ENCODE measurements at places on chromosomes 5 and 9. TPM values are rescaled to one million over a fixed set of nuclear protein-coding genes. Genes with fewer than 3 reads are reported as not detected.

The PRLR gene
- 2.4 TPM for total RNA-seq

The FBN2 gene
- total RNA-seq, result 1.4 TPM

The ECPAS gene
- 120 TPM for total RNA-seq

The FAM78A gene
- 6.3 TPM for total RNA-seq

The HMMR gene
- 0.32 TPM for total RNA-seq

The INSL6 gene
- not detected for total RNA-seq

The ZNF189 gene
- 21.6 TPM for total RNA-seq

DNA sequence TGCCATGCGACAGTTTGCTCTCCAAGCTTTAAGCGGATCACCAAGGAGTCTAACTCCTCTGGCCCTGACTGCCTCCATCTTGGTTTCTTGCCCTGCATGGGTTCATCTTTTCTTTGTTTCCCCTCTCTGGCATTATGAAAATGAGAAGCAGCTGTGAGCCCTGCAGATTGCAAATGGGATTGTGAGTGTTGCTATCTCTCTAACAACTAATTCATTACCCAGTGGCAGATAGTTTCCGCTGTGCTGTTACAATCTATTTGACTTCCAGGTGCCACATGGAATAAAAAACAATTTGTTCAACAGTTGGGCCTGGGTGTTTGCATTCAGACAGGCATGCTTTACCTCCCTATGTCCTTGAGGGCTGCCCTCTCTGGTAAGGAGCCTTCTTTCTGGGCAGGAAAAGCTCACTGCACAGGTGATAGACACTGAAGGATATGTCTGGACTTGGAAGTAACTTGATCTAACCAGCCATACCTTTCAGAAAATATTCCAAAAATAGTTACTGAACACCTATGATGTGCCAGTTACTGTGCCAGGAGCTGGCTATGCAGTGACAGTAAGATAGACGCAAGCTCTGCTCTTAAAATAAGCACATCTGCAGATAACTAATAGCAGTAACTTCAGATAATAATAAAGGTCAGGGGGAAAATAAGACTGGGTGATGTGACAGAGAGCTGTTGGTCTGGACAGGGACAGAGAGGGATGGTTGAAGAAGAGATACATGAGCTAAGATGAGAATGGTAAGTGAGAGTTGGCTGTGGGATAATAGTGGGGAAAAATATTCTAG lies 40.1 kb downstream of the GRIA1 start:
- DNase-seq, result no peak

DNA sequence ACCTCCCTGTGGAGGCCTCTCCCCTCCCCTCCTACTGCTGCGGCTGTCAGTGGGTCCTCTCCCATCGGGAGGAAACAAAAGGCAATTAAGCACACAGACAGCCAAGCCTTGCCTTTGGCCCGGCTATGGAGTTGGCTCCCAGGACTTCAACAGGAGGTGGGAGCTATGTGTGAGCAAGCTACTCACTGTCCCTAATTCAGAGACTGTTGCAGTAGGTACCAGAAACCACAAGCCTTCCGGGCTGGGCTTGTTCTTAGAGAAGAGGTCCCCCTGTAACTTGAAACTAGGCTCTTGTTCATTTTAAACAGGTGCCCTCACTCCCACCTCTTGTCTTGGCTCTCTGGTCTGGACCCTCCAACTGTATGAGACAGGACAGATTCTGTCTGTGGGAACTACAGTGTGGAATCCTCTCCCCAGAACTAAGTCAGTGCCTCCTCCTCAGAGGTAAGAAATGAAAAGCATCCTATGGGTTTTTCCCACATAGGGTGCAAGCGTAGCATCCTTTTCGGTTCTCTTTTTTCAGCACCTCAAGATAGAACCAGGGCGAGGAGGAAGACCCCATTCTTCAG lies 561.1 kb downstream of the EBF1 start:
- DNase-seq, result no peak

- DNase-seq, result no peak
These were observed at the start of gene MCC for GRCh38 chr5:113487781-113488644. MCC (minus strand) TSS chr5:113488453.

DNA sequence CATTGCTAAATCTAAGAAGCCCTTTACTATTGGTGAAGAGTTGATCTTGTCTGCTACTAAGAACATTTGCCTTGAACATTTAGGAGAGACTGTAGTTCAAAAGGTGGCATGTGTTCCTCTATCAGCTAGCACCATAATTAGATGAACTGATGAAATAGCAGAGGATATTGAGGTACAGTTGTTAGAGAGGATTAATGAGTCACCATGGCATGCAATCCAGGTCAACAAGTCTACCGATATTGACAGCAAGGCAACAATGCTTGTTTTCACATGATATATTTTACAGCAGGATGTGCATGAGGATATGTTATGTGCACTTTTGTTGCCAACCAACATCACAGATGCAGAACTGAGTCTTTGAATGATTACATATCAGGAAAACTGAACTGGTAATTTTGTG lies 134.3 kb upstream of the CDH9 start:
- no peak for DNase-seq

DNA sequence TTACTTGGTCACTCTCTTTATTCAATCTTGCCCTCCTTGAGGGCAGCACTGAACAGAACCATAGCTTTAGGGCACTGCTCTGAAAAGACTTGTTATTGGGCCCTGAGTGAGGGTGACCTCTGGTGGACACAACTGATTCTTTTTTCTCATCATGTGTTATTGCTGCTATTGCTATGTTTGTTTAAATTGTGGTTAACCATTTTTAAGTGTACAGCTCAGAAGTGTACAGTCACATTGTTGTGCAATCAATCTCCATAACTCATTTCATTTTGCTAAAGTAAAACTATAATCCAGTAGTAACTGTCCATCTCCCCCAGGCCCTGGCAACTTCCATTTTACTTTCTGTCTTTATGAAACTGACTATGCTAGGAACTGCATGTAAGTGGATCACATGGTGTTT lies 351.1 kb upstream of the RIOK2 start:
- no peak for DNase-seq

DNA sequence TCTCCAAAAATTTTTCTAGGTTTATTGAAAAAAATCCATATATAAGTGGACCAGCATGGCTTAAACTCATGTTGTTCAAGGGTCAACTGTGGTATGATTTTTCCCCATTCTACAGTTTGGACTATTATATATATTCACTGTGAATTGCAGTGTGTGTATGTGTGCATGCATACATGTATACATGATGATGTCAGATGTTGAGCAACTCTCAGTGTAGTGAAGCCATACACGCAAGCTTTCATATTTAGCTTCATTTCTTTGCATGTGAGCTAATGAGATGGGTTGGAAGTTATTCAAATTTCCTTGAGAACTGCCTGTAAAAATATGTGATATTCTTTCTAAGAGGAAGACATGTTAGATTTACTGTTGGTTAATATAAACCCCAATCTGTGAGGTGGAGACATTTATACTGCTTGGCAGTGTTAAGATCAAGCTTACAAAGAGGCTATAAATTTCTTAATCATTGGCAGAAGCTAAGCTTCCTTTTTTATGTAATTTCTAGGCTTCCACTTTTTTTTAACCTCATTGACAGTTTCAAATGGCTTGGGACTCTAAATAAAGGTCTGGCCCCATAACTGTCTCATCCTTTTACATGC lies 134.8 kb downstream of the GABRG2 start:
- DNase-seq, result no peak

DNA sequence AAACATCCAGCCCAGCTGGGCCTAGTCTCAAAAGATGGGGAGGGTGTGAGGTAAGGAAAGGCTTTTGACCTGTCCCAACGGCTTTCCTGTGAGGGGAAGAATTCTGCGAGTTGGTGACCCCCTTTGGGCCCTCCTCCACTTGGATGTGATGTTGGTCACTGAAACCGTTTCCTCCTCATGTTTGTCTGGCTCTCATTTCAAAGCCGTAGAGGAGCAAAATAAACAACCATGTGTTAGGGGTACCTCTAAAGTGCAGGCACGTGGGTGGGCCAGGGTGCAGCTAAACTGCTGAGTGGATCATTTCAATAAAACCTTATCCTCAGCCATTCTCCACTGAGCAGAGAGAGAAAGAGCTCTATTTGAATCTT lies 84.3 kb upstream of the MELK start:
- no peak for DNase-seq

DNA sequence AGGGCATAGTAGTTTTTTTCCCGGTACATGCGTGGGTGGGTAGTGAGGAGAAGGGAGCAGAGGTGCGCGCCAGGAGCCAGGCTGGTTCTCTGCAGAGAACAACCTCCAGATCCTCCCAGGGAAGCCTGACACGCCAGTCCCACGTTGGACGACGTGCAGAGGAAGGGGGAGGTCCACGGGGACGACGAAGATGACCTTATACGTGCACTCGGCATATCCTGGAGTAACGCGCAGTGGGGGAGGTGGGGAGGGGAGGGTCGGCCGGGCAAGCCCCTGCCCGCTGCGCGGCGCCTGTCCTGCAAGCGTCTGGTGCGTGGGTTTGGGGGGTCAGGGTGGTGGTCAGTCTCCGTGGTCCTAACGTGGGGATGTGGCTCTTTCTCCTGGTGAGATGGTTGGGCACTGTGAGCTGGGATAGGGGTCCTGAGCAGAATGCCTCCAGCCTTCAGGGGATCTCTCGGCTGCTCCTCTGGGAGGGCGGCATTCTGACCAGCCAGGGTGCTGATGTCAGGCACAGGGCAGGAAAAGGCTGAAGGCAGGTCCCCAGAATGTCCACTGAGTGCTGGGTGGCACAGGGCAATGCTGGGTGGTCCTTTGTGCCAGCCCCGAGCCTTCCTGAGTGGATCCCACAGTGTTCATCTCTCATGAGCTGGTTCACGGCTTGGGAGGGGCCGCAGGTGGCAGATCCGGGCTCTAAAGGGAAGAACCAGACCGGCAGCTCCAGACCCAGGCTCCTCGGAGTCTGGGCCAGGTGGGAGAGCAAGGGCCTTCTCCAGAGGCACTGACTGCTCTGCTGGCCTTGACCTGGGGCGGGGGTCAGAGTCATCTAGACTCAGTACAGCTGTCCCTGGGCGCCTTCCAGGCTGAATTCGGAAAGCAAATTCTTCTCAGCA lies 10.5 kb upstream of the SCGB3A1 start:
- peak; percentile 81 for DNase-seq

DNA sequence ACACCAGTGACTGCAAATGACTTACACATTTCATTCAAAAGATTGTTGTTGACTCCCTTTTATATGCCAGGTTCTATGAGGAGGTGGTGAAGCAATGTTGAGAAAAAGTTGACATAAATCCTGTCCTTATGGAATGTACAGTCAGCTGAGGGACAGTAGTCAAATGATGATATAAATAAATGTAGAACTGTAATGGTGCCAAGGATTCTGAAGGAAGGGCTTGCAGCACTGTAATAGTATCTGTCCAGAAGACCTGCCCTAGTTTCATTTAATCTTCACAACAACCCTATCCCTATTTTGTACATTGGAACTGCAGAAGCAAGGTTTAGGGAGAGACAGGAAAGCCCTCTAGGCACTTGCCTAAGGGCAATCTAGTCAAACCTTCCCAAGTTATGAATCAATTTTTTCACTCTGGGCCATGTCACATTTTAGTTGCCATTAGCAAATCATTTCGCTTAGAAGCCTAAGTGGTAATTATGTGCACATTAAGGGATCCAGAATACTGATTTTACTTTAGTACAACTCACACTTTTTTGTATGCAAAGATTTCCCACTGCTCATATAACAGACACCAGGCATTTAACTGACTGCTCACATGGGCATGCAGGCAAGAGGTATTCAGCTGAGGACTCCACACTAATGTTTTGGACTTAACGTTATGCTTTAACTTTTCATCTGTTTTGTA lies 34.5 kb upstream of the LIFR start:
- no peak for DNase-seq

GRCh38 chr5:124649491-124650146 lies 96.8 kb downstream of the ZNF608 start:
- no peak for DNase-seq

GRCh38 chr5:180557217-180557809 lies 34.0 kb downstream of the SCGB3A1 start:
- DNase-seq, result no peak

- DNase-seq, result no peak
These were observed 42.8 kb upstream of the PITX1 start for GRCh38 chr5:135076801-135077200.

GRCh38 chr9:84667571-84668195 lies 1.8 kb upstream of the NTRK2 start:
- DNase-seq, result no peak

- DNase-seq, result no peak
These were observed 166.0 kb downstream of the CDH9 start for GRCh38 chr5:26872337-26872736.

GRCh38 chr5:207599-207998 lies 10.4 kb downstream of the CCDC127 start:
- DNase-seq, result peak; percentile 53

DNA sequence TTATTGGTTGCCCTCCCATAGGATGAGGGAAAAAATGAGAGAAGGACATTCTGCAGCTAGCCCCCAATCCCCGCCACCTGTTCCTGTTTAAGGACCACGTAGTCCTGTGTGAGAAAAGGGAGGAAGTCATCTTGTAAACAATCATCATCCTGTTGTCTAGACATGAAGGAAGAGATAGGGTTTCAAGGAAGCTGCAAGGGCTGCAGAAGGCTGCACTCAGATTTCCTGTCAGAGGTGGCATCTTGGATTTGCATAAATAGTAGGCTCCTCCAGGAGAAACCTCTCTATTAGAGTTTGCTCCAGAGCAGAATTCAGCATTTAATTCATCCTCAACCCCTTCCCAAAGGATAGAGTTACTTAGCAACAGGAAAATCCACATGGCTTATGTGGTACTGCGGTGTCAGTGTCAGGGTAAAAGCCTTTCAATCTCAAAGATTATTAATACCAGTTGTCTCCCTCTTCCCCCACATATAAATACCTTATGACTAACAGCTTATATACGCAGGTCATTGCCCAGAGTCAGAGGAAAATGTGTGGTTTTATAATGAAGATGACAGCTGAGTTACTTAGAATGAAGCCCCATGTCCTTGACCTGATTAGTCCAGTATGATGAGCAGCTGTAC lies 4.6 kb upstream of the DNAJC18 start:
- DNase-seq, result peak; percentile 39

DNA sequence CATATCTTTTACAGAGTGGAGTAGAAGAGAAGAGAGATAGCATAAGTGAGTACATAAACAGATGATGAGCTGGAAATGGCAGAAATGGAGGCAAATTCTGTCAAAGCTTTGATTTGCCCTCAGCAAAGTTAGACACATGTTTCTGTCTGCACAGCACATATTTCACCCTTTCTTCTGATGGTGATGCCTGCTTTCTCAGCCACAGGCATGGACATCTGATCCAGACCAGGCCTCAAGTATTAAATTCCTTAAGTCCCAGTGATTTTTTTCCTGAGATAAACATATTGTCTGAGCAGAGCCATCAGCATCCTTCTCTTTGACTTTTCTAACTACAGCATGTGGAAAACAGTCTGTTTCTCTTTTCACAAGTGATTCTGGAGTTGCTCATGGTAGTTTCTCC lies 409.8 kb downstream of the MAN2A1 start:
- no peak for DNase-seq

DNA sequence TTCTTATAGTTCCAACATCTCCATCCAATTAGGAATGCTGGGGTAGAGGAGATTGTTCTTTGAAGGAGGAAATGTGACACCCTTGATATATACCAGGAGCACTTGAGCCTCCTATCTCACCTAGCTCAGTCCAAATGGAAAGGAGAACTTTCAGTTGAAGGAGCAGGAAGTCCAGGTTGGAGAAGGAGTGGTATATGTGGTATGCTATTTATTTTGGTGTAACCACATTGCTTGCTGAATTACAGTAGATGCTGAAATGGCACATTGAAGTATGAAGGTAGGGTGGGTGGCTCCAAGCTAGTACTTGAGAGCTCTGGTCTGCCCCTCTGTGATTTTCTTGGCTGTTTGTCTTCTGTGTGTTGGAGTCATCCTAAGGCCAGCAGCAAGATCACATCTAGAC lies 6.1 kb downstream of the CSNK1G3 start:
- no peak for DNase-seq

- no peak for DNase-seq
These were observed 218.0 kb downstream of the MLLT3 start for GRCh38 chr9:20404192-20404813.

- no peak for DNase-seq
These were observed 189.1 kb downstream of the RANBP17 start for GRCh38 chr5:171050916-171051315.
